Left cardiac atrium (tissue), 4 donors: ENCODE measurements at places on chromosomes 2 and 18. TPM values are rescaled to one million over a fixed set of nuclear protein-coding genes. Genes with fewer than 3 reads are reported as not detected.
A peak's percentile ranks its signal among the peaks of the same experiment; 100 is the strongest.

Gene ABCG8
- total RNA-seq = not detected

Gene CRIM1
- 101 TPM for total RNA-seq

Gene CCDC141
- 97.5 TPM for total RNA-seq

- no peak for DNase-seq
Measured at GRCh38 chr2:67948506-67948905, 114.3 kb downstream of the C1D start.

GRCh38 chr2:18123211-18123570 lies 244.7 kb downstream of the KCNS3 start:
- DNase-seq = no peak

DNA sequence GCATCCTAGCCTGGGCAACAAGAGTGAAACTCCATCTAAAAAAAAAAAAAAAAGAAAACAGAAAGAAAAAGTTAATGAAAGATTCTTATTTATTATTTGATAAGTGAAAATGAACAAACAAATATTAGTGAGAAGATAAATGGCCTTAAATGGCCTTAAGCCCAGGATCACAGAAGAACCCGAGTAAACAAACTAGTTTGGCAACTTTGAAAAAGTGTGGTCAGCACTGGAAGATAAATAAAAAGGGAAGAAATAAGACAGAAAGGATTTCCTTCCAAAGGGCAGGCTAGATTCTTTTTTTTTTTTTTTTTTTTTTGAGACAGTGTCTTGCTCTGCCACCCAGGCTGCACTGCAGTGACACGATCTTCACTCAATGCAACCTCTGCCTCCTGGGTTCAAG lies 692.4 kb downstream of the CPS1 start:
- no peak for DNase-seq

DNA sequence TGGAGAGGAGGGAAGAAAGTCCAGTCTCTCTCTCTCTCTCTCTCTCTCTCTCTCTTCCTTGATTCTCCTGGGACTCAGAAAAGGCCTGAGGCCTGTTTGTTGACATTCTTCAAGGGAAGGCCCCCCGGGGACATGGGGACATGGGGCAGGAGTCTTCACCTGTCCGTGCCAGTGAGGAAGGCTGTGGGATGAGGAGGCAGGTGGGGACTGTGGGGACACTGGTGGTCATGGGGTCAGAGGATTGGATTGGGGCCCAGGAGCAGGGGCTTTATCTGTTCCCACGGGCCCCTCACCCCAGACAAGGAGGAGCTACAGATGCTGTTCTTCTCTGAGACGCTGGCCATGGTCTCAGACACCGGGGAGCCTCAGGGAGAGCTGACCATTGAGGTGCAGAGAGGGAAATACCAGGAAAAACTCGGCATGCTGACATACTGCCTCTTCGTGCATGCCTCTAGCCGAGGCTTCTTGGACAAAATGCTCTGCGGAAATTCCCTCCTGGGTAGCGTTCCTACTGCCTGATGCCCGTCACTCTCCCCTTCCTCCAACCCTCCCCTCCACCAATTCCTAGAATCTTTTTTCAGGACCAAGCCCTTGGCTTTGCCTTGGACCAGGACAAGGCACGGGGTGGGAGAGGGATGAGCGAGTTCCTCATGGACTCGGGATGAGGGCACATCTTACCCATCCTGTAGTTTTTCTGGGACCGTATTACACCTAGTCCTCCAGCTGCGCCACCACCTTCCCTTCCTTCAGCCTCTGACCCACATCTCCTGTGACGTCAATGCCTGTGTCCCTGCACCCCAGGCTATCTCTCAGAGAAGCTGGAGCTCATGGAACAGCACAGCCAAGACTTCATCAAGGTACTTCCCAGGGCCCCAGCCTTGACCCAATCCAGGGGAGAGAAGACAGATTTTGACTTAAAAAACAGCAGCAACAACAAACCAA lies 850 bp downstream of the CATIP start:
- no peak for DNase-seq

DNA sequence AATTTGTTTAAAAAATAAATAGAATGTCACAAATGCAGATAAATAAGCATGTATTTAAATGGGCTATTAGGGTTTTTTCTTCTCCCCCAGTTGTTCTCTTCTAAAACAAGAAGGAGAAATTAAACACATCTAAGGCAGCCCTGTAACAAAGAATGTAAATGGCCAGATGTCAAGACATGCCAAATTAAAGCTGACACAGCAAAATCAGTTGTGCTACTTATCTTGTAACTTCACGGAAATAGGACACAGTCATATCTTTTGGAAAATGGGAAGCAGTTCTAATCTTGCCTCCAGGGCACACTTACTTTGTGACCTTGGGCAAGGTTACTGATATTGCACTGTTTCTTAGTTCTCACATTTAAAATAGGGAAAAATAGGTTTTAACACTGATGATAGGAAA lies 200.1 kb upstream of the NRXN1 start:
- DNase-seq = no peak

- no peak for DNase-seq
Measured at GRCh38 chr2:114628481-114628880, 186.0 kb downstream of the DPP10 start.

DNA sequence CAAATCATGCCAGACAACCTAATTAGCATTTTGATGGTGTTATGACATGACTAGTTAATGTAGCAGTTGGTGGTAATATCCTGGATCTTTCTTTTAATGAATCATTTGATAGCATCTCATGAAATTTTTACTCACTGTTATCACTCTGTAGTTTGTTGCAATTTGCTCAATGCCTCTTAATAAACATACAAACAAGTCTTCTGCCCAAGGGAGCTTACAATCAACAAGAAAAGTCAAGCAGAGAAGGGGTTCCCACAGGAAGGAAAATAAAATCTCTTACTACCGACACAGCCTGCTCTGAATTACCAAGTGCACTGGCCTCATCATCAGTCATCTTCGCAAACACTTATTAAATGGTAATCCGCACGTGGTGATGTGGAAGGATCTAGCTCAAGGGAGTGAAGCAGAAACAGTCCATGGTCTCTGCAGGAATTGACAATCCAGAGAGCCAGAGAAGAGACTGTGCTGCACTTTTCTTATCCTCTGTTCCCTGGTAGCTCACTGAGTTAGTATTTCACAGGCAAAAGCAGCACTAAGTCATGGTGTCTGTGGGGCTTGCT lies 263.5 kb downstream of the EPHA4 start:
- no peak for DNase-seq

DNA sequence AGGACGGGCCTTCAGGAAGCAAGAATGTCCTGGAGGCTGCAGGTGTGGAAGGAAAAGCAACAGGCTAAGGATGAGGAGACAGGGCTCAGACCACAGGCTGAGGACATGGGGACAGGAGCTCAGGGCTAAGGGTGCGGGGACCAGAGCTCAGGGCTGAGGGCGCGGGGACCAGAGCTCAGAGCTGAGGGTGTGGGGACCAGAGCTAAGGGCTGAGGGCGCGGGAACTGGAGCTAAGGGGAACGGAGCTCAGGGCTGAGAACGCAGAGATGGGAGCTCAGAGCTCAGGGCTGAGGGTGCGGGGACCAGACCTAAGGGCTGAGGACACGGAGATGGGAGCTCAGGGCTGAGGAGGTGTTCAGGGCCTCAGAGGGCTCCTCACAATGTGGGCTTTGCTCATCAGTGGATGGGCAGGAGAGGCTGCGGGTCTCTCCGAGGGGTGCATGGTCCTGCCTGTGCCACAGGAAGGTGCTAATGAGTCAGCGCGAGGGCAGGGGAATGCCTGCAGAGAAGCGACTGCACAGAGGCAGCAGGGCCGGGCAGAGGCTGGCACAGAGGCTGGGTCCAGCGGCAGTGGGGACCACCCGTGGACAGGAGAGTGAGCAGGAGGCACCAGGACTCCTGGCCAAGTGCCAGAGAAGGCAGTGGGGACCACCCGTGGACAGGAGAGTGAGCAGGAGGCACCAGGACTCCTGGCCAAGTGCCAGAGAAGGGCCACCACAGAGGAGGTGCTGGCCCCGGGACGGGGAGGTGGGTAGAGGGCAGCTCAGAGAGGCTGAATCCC lies 271.7 kb downstream of the TWIST2 start:
- no peak for DNase-seq

GRCh38 chr2:207119048-207119447 lies 46.7 kb downstream of the KLF7 start:
- no peak for DNase-seq

DNA sequence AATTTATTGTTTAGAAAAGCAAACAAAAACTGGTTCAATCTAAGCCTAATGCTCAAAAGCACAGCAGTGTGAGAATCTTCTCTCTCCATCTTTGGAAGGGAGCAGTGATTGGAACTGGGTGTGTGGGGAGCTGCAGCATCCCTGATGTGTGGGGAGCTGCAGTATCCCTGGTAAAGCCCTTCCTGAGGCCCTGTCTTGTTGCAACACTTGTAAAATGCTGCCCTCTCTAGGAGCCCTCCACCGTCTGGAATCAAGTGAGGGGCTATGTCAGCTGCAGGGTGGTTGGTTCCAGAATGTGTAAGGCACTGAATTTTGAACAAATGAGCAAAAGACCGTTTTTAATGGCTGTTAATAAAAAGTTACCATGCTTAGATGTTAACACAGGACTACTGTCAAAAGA lies 147.7 kb upstream of the RAB12 start:
- DNase-seq = no peak

- no peak for DNase-seq
Measured at GRCh38 chr18:980586-980985, 75.9 kb downstream of the ADCYAP1 start.

GRCh38 chr18:75005626-75006025 lies 203.3 kb downstream of the PTGR3 start:
- DNase-seq = peak; percentile 53

DNA sequence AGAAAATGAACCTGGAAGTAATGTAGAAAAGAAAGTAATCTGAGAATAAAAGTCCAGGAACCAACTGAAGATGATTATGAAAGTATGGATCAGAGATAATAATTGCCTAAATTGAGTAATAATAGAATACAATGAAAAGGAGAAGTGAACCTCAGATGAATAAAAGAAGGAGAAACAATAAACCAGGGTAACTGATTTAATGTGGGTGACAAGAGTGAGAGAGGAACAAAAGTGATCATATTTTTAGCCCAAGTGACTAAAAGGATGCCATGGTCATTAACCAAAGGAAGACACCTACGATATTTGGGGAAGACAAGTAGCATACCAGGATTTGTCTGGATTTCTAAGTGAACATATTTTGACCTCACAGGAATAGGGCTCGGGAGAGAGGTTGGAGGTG lies 600.6 kb downstream of the RNF144A start:
- DNase-seq = no peak

DNA sequence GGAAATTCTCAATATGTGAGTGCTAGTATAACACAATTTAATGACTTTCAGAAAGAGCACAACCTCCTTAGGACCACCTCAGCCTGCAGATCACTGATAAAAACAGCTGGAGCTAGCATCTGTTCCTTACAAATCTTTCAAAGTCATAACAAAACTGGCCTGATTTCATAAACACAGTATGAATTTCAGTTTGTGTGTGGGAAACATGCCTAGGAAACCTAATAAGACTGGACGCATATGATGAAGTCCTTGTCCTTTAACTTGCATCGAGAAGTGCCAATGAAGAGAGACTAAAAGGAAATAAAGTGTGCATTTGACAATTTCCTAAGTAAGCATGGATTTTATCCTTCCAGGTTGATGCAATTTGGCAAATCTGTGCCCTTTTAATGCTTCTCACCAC lies 74.1 kb upstream of the KLHL14 start:
- DNase-seq = no peak

- no peak for DNase-seq
Measured at GRCh38 chr2:3827673-3828575, 124.5 kb downstream of the DCDC2C start.
